ENCODE measurements at places on chromosomes 2 and 18.

DNA sequence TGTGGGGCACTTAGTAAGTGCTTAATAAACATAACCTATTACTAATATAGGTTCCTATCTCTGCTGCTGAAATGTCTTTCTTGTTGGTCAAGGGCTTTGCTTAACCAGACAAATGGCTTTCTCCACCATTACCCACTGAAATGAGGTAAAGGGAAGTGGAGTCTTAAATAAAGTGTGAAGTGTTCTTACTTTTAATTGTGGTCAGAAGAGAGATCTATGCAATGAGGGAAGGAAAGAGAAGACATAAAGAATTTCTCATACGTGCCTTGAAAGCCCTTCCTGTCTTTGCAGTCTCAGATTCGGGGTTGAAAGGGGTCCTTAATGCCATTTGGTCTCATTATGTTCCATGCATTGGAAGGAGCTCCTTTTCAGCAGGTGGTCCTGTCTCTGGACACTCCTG lies 6.9 kb upstream of the CXCR4 start:
- H3K4me1 ChIP-seq: no peaks in the 10 kb centered on the region
- H3K36me3 ChIP-seq: no peaks in the 10 kb centered on the region
- no peak overlapping the region for H3K27ac ChIP-seq

GRCh38 chr2:171404261-171404660 lies 29.5 kb downstream of the METTL8 start:
- no peaks in the 10 kb centered on the region for H3K36me3 ChIP-seq
- no peak overlapping the region for H3K4me3 ChIP-seq
- H3K27me3 ChIP-seq: no peaks in the 10 kb centered on the region

- no peak for DNase-seq
- no peaks in the 10 kb centered on the region for H3K36me3 ChIP-seq
- no peak overlapping the region for H3K4me3 ChIP-seq
- no peak overlapping the region for H3K27ac ChIP-seq
- H3K27me3 ChIP-seq: no peaks in the 10 kb centered on the region
Observed at GRCh38 chr2:113823716-113824595, 65.9 kb upstream of the ACTR3 start.

DNA sequence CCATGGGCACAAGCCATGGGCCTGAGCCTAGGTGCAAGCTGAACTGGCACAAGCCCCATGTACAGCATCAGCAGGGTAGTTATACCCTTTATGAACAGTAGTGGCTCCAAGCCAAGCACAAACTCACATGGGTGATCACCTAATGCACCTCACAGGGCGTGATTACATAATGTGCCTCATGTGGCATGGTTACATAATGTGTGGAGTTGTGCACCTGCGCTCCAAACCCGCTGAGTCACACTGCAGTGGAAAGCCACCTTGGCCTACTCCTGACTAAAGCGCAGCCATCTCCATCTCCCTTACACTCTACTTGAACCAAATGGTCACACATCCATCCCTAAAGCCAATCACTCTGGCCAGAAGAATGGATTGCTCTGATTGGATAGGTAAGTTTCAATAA lies 279.7 kb downstream of the MBD2 start:
- no peak overlapping the region for H3K27ac ChIP-seq
- no peaks in the 10 kb centered on the region for H3K4me1 ChIP-seq
- H3K4me3 ChIP-seq: no peak overlapping the region
- no peaks in the 10 kb centered on the region for H3K27me3 ChIP-seq

DNA sequence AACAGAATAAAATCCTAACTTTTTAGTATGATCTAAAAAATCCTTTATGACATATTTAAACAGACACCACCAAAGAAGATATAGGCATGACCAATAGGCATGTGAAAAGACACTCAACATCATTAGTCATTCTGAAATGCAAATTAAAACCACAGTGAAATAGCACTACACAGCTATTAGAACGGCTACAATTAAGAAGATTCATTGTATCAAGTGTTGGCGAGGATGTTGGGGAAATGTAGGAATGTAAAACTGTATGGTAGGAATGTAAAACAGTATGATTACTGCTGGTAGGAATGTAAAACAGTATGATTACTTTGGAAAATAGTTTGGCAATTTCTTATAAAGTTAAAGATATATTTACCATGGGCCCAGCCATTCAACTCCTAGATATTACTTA lies 253.3 kb upstream of the TCF4 start:
- DNase-seq: no peak
- H3K27me3 ChIP-seq: no peaks in the 10 kb centered on the region
- no peak overlapping the region for H3K4me3 ChIP-seq
- no peaks in the 10 kb centered on the region for H3K4me1 ChIP-seq

- no peak for DNase-seq
- no peak overlapping the region for H3K27ac ChIP-seq
- no peaks in the 10 kb centered on the region for H3K36me3 ChIP-seq
- H3K27me3 ChIP-seq: no peaks in the 10 kb centered on the region
- no peaks in the 10 kb centered on the region for H3K4me1 ChIP-seq
- no peak overlapping the region for H3K4me3 ChIP-seq
Observed at GRCh38 chr2:30686669-30687068, 120.6 kb downstream of the CAPN13 start.

- H3K4me3 ChIP-seq: peak within 1 kb of the TSS; percentile 24
- peaks cover 7% of the 10 kb centered on the region for H3K4me1 ChIP-seq
- H3K36me3 ChIP-seq: no peaks in the 10 kb centered on the region
Observed at GRCh38 chr2:6877402-6878304, at the start of gene RSAD2. Gene RSAD2 (plus strand): TSS chr2:6877777. CDS start chr2:6877801, 24 bp downstream.

GRCh38 chr2:240919786-240920782 lies 13.9 kb downstream of the CROCC2 start:
- peaks cover 38% of the 10 kb centered on the region for H3K4me1 ChIP-seq
- H3K36me3 ChIP-seq: no peaks in the 10 kb centered on the region
- H3K27me3 ChIP-seq: peaks cover 18% of the 10 kb centered on the region
- DNase-seq: no peak
- H3K27ac ChIP-seq: no peak overlapping the region

DNA sequence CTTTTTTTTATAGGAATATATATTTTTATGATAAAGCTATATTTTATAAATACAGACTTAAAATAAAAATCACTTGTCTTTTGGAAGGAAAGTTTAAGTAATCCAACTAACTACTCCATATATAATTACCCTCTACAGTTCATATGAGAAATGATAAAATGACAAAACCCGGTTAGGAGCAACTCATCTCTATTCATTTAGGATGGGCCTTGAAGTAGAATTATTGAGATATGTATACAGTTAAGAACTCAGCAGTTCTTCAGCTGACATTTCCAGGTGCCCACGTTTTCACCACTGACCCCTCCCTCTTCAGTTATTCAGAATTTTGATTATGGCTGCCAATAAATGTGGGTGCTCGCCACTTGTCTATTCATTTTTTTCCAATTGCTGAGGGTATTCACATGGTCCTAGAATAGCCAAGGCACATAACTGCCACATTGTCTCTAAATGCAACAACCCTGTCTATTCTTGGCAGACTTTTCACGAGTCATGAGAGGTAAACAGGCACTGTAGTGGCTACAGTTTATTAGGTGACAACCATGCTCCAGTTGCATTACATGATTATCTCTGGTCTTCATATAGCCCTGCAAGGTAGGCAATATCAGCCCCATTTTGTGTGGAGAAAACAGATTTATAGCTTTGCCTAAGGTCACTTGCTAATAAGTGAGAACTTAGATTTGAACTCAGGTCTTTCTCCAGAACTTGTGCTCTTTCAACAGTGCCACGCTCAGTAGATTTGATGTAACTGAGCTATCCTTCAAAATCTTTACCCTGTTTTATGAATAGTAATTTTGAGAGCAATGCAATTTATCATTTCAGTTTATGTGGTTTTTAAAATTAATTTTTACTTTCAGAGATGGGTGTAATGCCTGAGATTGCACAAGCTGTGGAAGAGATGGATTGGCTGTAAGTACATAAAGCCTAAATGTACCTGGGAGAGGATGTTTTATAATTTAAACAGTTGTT lies 2.9 kb downstream of the DDX1 start:
- H3K4me3 ChIP-seq: no peak overlapping the region
- no peaks in the 10 kb centered on the region for H3K27me3 ChIP-seq
- DNase-seq: no peak
- H3K4me1 ChIP-seq: peaks cover 7% of the 10 kb centered on the region

GRCh38 chr2:172993139-172993538 lies 82.5 kb upstream of the MAP3K20 start:
- H3K4me1 ChIP-seq: no peaks in the 10 kb centered on the region
- no peak overlapping the region for H3K27ac ChIP-seq
- H3K36me3 ChIP-seq: no peaks in the 10 kb centered on the region
- no peaks in the 10 kb centered on the region for H3K27me3 ChIP-seq
- H3K4me3 ChIP-seq: no peak overlapping the region

- no peaks in the 10 kb centered on the region for H3K27me3 ChIP-seq
- no peak overlapping the region for H3K27ac ChIP-seq
- H3K4me3 ChIP-seq: no peak overlapping the region
- H3K4me1 ChIP-seq: no peaks in the 10 kb centered on the region
- DNase-seq: no peak
Observed at GRCh38 chr2:213232649-213233437, 51.4 kb upstream of the SPAG16 start.

- H3K4me3 ChIP-seq: no peak overlapping the region
- peaks cover 18% of the 10 kb centered on the region for H3K4me1 ChIP-seq
- no peak overlapping the region for H3K27ac ChIP-seq
- no peak for DNase-seq
- no peaks in the 10 kb centered on the region for H3K36me3 ChIP-seq
Observed at GRCh38 chr2:240229603-240230235, 89.3 kb upstream of the OTOS start.

- H3K4me3 ChIP-seq: no peak overlapping the region
- no peaks in the 10 kb centered on the region for H3K36me3 ChIP-seq
- no peak for DNase-seq
- no peaks in the 10 kb centered on the region for H3K27me3 ChIP-seq
- H3K4me1 ChIP-seq: no peaks in the 10 kb centered on the region
Observed at GRCh38 chr2:195734395-195734794, 77.4 kb downstream of the SLC39A10 start.

GRCh38 chr2:235563056-235563910 lies 69.4 kb downstream of the AGAP1 start:
- no peak overlapping the region for H3K4me3 ChIP-seq
- no peak for DNase-seq
- no peaks in the 10 kb centered on the region for H3K36me3 ChIP-seq
- H3K4me1 ChIP-seq: no peaks in the 10 kb centered on the region
- H3K27ac ChIP-seq: no peak overlapping the region
- H3K27me3 ChIP-seq: no peaks in the 10 kb centered on the region
